ENCODE measurements at places on chromosomes 12 and 14. TPM values are rescaled to one million over a fixed set of nuclear protein-coding genes. Genes with fewer than 3 reads are reported as not detected.

GRCh38 chr14:99435327-99435726 is 45.3 kb downstream of the SETD3 start:
- no peak for DNase-seq

The HOXC11 gene
- total RNA-seq: not detected

GRCh38 chr14:77230914-77231313 is 40.1 kb downstream of the NGB start:
- DNase-seq: no peak

The PLEKHH1 gene
- total RNA-seq: 4.4 TPM

DNA sequence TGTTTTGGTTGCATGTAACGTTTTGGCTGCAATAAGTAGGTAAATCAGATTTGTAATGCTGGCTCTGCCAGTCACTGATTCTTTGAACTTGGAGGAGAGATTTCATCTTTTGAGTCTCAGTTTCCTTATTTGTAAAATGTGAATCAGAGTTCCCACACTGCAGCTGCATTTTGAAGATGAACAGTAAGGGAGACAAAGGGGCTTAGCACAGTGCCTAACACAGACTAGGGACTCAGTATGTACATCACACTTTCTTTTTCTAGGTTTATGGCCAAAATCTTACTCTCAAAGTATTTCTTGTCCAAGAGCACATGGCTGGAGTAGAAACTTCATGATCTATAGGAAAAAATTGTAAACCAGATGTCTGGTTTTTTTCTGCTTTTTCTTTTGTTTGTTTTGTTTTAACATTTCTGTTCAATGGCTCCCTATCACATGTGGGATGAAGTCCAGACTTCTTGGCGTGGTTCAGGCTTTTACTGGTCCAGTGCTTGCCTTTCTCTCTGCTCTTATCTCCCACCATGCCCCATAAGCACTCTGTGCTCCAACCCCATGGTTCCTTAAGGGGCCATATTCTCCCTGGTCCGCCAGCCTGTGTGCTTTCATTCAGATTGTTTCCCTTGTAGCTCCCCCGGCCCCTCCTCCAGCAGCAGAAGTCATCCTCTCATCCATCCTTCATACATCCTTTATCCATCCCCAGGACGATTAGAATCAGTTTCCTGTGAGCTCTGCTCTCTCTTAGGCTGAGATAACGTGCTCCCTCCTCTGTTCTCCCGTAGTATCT is 58.0 kb downstream of the SYNE2 start:
- DNase-seq: no peak

GRCh38 chr12:119990382-119990874 is 1.4 kb downstream of the BICDL1 start:
- no peak for DNase-seq

DNA sequence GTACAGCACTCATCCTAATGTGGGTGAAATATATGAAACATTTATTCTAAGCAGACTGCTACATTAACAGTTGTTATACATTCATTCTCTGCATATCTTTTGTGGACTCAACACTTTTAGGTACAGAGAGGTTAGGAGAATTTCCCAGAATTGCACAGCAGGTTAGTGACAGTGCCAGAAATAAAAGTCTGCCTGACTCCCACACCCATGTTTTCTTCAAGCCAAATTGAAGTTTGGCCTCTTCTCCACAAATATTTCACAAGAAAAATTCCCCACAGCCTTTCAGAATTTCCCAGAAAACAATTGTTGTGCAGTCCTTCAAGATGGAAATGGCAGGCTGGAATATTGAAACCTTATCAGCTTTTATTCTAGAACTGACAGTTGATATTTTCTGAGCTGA is 464.8 kb downstream of the RAD51B start:
- no peak for DNase-seq

- DNase-seq: no peak
Measured at GRCh38 chr12:101414533-101415119, 7.1 kb upstream of the ARL1 start.

The NTS gene
- not detected for total RNA-seq

The IRAK4 gene
- total RNA-seq: 5.3 TPM

DNA sequence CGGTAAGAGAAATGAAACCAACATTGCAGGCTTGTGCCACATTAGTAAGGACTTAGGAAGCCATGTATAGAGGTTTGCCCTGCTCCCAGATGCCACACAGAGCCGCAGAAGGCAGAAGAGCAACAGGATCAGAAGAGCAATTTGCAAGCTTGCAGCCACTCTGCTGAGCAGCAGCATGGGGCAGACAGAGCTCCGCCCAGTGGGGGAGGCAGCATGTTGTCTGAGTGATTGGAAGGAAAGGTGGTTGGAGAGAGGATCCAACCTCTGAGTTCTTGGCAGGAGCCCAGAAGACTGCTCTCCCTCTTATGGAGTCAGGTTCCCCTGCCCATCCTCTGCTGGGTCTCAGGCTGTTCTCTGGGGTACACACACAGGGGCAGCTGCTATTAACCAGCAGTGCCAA is 2.3 kb upstream of the KRT6A start:
- DNase-seq: no peak

GRCh38 chr12:88303335-88303734 is 161.2 kb downstream of the TMTC3 start:
- DNase-seq: no peak

The TPPP2 gene
- total RNA-seq: 0.81 TPM

DNA sequence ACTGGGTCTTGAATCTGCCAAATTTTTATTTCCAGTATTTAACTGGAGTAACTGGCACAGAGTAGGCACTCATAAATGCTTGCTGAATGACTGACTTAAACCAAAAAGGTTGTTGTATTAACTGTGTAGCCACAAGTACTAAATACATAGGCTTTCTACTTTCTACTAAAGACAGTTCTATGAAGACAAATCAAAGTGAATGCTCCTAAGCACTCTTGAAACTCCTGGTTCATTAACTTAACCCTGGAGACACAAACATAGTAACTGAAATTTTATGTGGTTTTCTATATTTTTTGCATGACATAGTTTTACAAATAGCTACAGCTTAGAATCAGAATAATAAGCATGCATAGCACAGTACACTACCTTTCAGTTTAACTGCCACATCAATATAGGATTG is 70.4 kb downstream of the TXNDC16 start:
- DNase-seq: no peak

The TDP1 gene
- total RNA-seq: 2.8 TPM

The DEPDC4 gene
- total RNA-seq: 0.32 TPM

DNA sequence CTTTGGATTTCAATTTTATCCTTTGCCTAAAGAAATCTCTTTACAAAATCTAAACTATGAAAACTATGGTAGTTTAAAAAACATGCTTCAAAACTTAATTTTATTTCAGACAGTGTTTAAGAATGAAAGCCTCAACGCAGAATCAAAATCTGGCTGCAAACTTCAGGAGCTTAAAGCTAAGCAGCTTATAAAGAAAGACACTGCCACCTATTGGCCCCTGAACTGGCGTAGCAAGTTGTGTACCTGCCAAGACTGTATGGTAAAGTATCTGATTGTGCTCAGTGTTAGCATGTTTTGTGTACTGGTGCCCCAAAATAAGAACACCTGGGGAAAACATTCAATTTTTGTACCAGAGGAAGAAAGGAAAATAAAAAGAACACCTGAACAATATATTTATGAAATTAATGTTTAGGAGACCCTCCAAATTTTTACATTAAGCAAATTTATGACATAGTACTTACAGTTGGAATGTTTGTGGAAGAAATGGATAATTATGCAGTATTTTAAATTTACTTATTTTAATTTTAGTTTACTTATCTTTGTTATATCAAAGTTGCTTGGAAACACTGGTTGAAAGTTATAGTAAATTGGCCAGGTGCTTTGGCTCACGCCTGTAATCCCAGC is 12.2 kb downstream of the UBR7 start:
- no peak for DNase-seq

Data from Right ventricle myocardium superior (tissue), 1 donor.